ENCODE measurements at places on chromosomes 11 and 22.
A peak's percentile ranks its signal among the peaks of the same experiment; 100 is the strongest.

DNA sequence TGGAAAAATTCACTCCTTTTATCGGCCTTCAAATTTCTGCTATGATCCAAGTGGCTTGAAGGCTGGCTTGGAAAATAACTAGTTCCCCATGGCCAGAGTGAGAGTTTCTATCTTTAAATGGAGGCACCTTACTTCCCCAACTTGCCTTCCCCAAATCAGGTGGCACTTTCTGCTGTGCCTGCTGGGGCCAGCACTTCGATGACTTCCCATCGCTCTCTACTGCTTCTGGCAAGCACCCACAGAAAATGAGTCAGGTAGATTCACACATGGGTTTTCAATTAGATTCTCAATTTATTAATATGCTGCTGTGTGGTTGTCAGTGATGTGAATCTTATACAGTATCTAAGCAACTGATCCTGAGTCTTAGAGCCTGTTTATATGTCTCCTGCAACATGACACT is 398.8 kb upstream of the RAG2 start:
- DNase-seq = no peak

DNA sequence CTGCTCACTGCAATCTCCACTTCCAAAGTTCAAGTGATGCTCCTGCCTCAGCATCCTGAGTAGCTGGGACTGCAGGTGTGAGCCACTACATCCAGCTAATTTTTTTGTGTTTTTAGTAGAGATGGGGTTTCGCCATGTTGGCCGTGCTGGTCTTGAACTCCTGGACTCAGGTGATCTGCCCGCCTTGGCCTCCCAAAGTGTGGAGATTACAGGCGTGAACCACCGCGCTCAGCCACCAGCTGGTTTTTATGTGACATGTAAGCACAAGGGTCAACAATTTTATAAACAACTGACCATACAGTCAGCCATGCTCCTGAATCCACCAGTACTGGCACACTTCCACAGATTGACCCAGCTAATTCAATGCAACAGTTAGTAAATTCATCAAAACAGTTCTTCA is 526.3 kb upstream of the LRRC4C start:
- no peak for DNase-seq

- peak; percentile 74 for DNase-seq
Measured at GRCh38 chr22:27952091-27952490, 33.0 kb upstream of the PITPNB start.

- DNase-seq = no peak
Measured at GRCh38 chr11:119730789-119731386, 1.9 kb upstream of the NECTIN1 start.

- DNase-seq = no peak
Measured at GRCh38 chr11:35047179-35047578, 91.8 kb upstream of the CD44 start.

- DNase-seq = no peak
Measured at GRCh38 chr11:35321111-35321510, 98.2 kb downstream of the SLC1A2 start.

GRCh38 chr11:120657306-120658070 is 145.9 kb downstream of the GRIK4 start:
- no peak for DNase-seq

DNA sequence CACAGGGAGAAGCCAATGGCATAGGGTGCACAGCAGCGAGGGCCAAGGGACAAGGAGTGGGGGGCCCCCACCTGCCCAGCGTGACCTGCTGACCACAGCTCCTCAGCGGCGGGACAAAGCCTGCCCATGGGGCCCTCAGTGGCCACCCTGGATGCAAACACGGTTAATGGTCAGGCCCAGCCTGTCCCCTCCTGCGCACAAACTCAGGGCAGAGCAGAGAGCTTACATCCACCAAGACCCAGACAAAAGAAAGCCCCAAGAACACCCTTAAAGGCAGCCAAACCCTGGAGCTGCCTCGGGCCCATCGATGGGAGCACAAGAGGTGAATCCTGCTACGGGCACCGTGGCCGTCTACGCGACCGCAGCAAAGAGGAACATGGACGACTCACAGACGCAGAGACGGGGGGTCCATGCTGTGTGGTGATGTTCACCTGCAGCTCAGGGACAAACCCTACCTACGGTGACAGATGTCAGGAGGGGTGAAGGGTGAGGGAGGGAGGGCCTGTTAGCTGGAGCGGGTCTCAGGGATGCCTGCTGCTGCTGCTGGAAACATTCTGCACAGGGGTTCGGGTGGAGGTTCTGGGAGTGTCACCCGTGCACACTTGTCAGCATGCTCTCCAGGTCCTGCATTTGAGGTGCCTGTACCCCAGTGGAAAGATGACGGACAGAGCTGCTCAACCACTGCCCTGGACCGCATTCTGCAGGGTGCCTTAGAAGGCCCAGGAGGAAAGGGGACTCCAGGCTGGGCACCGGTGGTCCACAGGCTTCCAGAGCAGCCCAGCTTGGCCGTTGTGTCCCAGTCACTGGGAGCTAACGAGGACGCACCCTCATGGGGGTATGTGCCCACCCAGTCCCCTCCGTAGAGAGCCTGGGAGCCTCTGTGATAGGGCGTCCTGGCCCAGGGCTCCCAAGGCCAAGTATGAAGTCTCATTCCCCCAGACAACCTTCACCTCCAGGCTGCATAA is 11.6 kb downstream of the ASCL2 start:
- DNase-seq = no peak

DNA sequence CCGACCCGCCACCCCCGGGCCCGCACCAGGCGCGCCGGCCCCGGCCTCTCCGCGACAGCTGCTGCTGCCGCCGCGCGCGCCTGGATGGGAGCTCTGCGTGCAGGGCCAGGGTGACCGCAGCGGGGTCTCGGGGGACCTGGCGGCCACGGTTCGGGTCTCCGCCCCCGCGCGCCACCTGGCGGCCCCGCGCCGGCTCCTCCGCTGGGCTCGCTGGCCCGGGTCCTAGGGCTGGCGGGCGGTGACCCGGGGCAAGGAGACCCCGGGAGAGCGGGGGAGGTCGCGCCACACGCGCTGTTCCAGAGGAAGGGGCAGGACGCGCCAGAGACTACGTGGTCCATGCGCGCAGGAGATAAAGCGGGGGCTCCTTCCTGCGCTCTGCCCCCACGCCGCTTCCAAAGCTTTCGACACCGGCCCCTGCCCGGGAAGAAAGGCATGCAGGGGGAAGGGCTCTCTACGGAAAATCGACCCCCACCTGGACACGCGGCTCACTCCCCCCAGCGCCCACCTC is 562 bp downstream of the SHANK2 start:
- peak; percentile 50 for DNase-seq

- DNase-seq = no peak
Measured at GRCh38 chr11:101429703-101430540, 153.9 kb downstream of the TRPC6 start.

DNA sequence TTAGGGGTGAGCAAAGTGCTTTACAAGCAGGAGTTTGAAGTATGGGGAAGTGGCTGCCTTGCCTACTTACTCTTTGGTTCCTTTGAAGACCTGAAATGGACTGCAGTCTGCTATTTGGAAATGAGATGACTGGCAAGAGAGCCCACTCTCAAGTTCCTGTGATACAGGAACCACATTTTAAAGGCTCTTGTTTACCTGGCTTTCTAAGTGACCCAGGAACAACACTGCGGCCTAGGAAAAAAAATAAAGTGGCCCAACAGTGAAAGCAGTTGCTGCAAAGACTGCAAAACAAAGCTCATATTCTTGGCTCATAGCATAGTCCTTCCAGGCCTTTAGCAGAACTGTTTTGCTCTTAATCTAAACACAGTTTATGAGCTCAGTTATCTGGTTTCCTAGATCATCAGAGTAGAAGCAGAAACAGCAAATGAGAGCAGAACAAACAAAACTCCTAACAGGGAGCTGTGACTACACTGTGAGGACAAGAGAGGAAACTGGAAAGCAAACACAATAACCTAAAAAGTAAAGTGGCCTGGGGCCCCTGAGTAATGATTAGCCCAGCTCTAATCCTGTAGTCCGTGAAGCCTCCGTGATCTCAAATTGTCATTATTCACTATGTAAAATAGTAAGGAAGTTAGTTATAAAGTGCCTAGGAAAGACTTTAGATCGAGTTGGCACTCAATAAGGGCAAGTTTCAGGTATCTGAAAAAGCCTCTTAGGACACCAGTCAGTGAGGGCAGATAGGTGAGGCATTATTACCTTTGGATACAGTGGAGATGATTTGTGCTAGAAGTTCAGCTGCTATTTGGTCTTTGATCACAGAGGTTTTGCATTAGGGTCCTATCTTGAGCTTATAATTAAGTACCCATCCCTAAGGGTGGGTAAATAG is 11.5 kb downstream of the CCDC117 start:
- no peak for DNase-seq

DNA sequence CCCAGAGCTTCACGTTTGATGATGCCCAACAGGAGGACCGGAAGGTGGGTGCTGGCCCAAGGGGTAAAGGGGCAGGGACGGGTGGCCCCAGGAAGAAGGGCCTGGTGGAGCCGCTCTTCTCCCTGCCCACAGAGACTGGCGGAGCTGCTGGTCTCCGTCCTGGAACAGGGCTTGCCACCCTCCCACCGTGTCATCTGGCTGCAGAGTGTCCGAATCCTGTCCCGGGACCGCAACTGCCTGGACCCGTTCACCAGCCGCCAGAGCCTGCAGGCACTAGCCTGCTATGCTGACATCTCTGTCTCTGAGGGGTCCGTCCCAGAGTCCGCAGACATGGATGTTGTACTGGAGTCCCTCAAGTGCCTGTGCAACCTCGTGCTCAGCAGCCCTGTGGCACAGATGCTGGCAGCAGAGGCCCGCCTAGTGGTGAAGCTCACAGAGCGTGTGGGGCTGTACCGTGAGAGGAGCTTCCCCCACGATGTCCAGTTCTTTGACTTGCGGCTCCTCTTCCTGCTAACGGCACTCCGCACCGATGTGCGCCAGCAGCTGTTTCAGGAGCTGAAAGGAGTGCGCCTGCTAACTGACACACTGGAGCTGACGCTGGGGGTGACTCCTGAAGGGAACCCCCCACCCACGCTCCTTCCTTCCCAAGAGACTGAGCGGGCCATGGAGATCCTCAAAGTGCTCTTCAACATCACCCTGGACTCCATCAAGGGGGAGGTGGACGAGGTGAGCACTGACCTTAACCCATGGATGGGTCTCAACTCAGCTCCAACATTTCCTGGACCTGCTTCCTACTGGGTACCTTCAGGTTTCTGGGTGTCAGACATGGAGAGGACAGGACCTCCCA is 2.0 kb downstream of the RIC8A start:
- DNase-seq = peak; percentile 33

GRCh38 chr11:79052544-79052943 is 388.3 kb downstream of the TENM4 start:
- peak; percentile 47 for DNase-seq

DNA sequence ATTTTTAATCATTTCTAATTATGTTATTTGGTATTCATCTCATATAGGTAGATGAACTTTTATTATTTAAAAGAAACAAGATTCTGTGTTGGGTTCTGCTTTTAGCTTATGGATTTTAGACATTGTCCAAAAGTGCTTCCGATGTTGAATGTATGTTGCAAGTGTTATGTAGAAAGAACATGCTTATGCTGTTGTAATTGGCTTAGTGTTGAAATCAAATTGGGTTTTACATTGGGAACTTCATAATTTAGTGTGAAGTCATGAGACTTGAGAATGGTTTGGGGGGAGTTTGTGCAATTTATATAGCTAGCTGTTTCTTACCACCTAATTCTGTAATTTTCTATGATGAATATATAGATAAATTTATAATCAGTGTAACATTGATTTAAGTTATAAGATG is 3.6 kb downstream of the MTMR3 start:
- no peak for DNase-seq

GRCh38 chr11:14413307-14414069 is 54.5 kb upstream of the RRAS2 start:
- DNase-seq = peak; percentile 88

- no peak for DNase-seq
Measured at GRCh38 chr22:36635483-36635882, 68.1 kb downstream of the CACNG2 start.

- peak; percentile 87 for DNase-seq
Measured at GRCh38 chr11:2929531-2929949, 320 bp upstream of the PHLDA2 start.

DNA sequence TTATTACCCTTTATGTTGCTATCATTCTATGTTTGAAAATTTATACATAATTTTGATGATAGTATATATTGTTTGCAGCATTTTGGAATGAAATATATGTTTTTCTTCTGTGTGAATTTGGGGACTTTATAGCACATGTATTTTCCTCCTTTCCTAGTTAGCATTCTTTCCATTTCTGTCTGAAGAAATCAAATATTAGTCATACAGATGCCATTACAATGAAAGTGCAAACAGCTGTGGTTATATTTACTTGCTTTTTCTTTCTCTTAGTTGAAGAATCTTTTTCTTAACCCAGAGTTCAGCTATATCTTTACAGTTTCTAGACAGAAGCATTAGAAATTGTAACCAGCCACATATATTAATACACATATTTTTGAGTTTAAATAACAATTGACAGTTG is 753.1 kb upstream of the ARHGAP42 start:
- peak; percentile 8 for DNase-seq

DNA sequence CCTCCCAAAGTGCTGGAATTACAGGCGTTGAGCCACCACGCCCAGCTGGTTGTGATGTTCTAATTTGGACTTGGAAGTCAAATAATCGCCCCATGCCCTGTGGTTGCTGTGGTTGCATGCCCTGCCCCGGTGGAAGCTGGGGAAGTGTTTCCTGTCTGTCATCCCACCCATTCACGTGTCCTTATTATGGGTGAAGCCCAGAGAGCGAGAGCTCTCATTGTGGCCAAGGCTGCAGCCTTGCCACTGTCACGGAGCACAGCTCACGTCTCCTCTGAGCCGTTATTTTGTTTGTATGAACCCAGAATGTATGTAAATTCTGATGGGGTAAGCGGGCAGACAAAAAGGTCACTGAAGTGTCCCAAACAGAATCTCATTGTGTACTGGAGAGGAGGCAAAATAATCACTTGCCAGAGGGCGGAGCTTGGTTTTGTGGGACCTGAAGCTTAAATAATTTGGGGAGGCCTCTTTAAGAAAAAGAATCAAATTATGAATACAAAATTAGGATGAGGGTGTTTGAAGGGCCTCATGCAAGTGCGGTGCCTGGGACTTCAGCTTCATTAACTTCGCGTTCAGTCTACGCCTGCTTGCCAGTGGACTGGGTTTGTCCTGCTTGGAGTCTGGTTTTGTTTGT is 25.8 kb upstream of the TREH start:
- peak; percentile 57 for DNase-seq

- DNase-seq = no peak
Measured at GRCh38 chr11:72704028-72704782, 30.0 kb upstream of the PDE2A start.

- DNase-seq = peak; percentile 58
Measured at GRCh38 chr11:67301951-67302516, 1.3 kb upstream of the SSH3 start.

Measured in astrocyte of the hippocampus (primary cell).